T-helper 9 cell (primary cell): ENCODE measurements at places on chromosomes 3 and 15.

GRCh38 chr3:151919446-151919845 is 46.0 kb downstream of the SUCNR1 start:
- DNase-seq = no peak

GRCh38 chr3:63482341-63482740 is 170.1 kb upstream of the SNTN start:
- no peak for DNase-seq

- no peak for DNase-seq
Measured at GRCh38 chr15:97129674-97130073, 799.2 kb downstream of the NR2F2 start.

DNA sequence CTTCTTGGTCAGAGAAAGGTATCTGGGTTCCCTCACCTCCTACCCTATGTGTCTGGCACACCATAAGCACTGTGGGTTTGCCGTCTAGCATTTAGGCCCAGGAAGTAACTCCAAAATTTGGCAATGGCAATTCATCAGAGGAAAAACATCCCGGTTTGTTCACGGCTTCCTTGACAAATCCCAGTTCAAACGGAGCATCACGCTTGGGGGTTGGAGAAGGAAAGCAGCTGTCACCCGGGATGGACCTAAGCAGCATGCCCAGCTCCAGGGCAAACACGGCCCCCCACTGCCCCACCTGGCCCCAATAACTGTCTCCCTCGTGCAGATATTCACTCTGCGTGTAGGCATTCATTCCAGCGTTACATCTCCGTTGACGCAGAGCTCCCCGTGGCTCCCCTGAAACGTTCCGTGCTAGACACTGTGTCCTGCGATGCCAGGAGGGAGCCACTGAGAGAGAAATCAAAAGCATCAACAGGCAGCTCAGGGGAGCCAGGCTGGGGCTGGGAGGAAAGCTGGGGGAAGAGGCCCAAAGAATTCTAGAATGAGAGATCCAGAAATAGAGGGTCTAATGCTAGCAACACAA is 41.4 kb downstream of the NTRK3 start:
- DNase-seq = no peak

DNA sequence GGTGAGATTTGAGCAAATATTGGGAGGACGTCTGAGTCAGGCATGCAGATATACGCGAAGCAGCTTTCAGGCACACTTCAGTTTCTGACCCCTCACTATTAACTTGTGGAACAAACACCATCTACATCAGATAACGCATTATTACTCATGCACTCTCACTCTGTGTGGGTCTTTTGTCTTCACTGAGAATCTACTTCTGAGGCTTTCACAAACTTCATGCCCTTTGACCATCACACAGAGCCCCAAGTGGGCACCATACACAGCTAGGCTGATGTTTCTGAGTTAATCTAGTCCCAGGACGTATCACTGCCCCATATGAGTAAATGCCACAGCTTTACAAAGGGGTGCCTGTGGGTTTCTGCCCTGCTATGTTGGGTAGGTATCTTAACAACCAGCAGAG is 39.6 kb upstream of the IP6K2 start:
- no peak for DNase-seq

DNA sequence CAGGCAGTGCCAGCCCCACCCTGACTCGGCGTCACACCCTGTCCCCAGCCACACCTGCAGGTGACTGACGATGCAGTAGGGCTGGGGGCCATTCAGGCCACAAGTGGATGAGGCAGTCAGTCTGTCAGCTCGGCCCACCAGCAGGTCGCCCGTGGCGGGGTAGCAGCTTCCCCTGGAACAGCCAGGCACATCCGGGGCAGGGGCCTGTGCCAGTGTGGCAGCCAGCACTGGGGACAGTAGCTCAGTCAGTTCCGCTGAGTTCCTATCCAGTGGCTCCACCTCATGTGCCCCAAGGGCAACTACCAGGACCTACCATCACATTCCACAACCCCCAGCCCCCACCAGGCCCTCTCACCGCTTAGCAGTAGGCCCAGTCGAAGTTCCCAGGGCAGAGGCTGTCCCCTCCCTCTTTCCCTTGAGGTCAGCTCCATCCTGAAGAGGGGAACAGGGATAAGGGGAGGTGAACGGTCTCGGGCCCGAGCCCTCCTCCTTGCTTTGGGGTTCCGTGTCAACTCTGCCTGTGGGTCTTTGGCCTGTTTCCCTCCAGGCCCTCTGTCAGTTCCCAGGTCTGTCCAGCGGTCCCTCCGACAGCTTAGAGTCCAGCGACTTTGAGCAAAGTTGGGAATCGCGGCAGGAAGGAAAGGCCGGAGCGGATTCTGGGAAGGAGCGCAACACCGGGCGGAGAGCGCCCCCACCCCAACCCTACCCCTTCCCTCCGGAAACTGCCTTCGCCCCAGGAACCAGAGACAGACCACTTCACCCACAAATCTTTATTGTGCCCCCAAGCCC is at the start of gene LAMB2:
Gene LAMB2 (minus strand): TSS at position 614 of the 789 bp plus-strand sequence. CDS start 183 bp downstream, at position 431.
- DNase-seq = no peak

DNA sequence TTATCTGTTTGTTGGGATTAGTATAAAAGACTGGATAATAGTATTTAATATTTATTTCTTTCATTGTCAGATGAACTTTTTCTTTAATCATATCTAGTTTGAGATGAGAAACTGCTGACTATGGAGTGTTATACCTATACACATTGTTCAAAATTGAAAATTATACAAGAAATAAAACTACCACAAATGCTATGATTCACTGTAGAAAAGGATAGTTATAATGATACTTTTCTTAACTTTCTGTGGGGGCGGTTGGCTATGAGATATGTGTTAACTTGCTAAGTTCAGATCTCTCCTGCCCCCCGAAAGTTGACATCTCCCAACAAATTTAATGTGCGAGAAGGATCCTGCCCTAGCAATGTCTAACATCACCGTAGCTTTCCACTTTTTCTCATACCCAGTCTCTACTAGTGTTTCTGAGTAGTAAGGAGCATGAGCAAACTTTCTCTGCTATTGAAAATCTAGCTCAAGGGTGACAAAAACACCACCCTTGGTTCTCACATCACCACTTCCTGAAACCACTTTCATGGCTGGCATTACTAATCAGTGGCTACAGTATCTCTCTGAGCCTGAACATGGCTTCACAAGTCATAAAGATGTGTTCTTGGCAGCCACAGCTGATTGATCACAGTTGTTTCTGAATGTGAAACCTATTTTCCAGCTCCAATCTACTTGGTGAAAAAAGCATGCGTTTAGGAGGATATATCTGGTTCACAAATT is 15.8 kb upstream of the SAMMSON start:
- no peak for DNase-seq

- DNase-seq = no peak
Measured at GRCh38 chr3:191915712-191916111, 454.7 kb downstream of the PYDC2 start.

- DNase-seq = no peak
Measured at GRCh38 chr3:38634111-38634510, 15.4 kb downstream of the SCN5A start.

GRCh38 chr3:172958565-172958964 is 182.5 kb downstream of the SPATA16 start:
- DNase-seq = no peak

DNA sequence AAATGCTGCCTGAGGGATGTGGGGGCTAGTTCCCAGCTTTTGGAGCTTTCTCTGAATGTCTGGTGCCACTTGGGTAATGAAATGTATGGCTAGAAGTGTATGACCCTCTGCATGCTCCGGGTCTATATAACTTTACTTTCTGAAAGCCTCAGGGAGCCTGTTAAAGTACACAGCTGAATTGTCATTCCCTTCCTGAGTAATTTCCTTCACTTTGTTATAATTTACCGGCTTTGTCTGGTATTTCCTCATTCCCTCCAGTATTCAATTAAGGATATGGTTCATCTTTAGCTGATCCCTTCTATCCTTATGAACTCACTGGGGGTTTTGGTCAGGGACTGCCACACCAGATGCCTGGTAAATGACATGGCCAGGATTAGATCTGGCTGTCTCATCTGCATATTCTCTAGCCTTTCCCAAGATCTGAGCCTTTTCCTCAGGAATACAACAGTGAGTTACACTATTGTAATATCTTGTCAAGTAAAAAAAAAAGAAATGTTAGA is 620.3 kb downstream of the ZPLD1 start:
- no peak for DNase-seq

- DNase-seq = no peak
Measured at GRCh38 chr3:59970376-59970775, 920.6 kb upstream of the CFAP20DC start.

- DNase-seq = peak; percentile 54
Measured at GRCh38 chr15:89361451-89362202, 27.0 kb upstream of the POLG start.

- DNase-seq = no peak
Measured at GRCh38 chr15:91124132-91124531, 24.1 kb downstream of the SV2B start.

GRCh38 chr15:88166082-88166993 is 90.2 kb downstream of the NTRK3 start:
- DNase-seq = no peak

GRCh38 chr3:149384911-149385321 is 7.5 kb upstream of the TM4SF1 start:
- no peak for DNase-seq

- no peak for DNase-seq
Measured at GRCh38 chr15:99931703-99932603, 198.7 kb upstream of the LYSMD4 start.
